ENCODE measurements at places on chromosomes 5 and 9.

DNA sequence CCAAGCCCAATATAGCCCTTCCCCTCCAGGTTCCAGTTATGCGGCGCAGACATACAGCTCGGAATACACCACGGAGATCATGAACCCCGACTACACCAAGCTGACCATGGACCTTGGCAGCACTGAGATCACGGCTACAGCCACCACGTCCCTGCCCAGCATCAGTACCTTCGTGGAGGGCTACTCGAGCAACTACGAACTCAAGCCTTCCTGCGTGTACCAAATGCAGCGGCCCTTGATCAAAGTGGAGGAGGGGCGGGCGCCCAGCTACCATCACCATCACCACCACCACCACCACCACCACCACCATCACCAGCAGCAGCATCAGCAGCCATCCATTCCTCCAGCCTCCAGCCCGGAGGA, 6.3 kb downstream of the NR4A3 start:
- no peak for DNase-seq

DNA sequence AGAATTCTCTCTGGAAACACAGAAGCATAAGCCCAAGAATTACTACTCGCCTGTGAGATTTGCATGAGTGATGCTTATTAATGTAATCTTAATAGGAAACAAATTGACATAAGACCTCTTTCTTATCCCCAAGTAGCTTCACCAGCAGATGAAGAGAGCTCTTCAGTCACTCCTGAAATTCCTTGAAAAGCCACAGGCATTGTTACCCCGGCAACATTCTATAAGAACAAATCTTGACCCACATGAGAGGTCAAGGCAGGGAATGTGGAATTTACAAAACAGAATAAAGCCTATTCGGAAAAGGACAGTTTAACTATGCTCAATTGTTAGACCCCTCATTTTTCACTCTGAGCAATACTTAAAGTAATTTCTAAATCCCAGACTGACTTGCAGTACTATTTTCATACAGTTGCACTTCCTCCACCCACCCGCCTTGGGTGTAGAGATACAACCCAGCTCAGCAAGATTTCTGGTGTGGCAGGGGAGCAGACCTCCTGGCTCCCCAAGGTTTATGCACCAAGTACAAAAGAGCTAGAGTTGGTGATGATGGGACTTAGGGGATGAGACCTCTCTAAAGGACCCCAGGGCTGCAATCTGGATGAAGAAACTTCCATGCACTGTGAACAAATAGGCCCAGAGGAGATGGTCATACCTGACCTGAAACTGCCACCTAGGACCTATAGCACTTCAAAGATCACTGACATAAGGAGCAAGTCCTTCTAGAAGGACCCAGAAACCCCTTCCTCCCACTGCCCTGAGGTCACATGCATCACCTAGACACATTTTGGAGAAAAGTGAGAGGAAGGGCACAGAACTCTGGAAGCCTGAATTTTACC, 242.1 kb downstream of the ZNF608 start:
- no peak for DNase-seq

DNA sequence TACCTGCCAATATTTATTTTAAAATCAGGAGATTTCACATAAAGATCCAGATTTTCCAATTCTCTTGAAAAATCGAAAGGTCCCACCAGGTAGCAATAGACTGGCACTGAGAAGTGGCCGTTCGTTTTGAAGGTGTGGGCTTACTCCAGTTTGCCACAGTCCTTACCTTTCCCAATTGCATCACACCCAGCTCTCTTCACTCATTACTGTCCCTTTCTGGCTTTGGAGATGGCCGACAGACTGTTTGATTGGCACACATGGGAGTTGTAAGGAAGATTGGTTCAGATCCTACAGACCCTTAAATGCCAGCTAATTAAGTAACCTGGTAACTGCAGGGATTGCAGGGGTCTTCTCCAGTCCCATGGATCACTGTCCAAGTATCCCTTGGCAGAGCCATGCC, 68.7 kb upstream of the LARP1 start:
- DNase-seq, result no peak

- no peak for DNase-seq
Observed at GRCh38 chr5:159884917-159885620, 31.2 kb upstream of the ADRA1B start.

GRCh38 chr9:31520301-31521085, 864.0 kb upstream of the ACO1 start:
- DNase-seq, result no peak

GRCh38 chr5:81895307-81895706, 76.5 kb upstream of the ATG10 start:
- DNase-seq, result no peak

- DNase-seq, result no peak
Observed at GRCh38 chr5:169764018-169764378, 126.9 kb downstream of the DOCK2 start.

DNA sequence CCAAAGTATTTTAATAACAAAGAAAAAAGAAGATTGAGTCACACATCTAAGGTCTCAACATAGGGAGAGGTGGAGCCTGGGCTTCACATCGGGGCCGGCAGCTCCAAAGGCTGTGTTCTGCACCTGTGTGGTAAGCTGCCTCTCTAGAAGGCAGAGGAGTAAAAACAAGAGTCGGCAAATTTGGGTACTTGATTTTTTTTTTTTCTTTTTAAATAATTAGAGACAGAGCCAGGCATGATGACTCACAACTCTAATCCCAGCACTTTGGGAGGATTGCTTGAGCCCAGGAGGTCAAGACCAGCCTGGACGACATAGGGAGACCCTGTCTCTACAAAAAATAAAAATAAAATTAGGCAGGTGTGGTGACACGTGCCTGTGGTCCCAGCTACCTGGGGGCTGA, 4.7 kb downstream of the URM1 start:
- DNase-seq, result no peak

DNA sequence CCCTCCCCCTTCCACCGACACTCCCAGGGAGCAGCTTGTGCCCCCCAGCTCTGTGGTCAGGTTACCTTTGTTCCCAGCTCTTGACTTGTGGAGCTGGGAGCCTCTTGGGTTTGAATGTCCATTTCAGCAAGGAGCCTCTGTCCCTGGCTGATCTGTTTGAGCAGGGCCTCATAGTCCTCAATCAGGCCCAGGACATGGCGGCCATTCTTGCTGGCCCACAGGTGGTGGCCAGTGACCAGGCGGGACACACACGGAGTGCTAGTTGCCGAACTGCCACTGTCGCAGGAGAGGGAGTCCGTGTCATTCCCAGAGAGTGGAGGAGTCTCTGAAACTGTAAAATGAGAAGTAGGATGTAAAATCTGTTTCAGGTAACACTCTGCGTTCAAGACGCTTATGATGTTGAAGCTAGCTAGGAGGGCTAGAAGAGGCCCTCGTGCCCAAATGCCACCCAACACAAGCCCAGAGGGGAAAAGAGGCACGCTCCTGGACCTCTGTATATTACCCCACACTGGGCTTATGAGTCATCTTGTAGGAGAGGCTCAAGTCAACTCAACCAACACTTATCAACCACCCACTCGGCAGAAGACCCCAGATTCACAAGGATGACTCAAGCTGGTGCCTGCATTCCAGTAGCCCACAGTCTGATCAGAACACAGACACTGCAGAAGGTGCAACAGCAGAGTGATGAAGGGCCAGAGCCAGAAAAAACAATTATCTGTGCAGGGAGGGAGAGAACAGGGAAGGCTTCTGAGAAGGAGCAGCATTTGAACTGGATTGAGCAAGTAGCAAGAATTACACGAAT, 177.0 kb downstream of the CDK5RAP2 start:
- peak; percentile 19 for DNase-seq

DNA sequence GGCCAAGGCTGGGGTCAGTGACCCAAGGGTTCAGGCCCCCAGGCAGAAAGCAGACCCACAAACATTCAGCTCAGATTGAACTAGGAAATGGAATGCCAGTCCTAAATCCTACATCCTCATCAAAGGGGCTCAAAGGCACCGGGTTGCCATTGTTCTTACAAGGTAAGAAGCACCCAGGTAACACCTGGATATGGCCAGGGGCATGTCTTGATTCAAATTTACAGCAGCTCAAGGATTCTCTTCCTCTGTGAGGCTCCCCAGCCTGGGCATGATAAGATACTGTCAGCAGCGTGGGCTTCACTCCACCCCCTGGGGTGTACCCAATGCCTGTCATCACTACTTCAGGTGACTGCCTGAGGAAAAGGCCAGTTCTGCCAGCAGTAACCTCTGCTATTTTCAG, 92.1 kb upstream of the FSTL4 start:
- no peak for DNase-seq

DNA sequence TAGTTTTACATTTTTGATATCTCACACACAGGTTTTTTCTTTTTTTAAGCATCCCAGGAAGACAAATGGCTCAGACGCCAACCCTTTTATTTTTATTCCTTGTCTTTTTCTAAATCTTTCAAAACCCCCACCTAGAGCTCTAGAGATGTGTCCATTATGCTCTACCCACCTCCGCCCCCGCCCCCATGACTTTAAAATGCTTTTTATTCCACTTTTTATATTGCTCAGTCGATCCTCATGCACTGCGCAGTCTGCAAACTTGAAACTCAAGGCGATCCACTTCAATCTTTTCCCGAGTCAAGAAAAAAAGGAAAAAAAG, 411 bp upstream of the MAT2B start:
- no peak for DNase-seq

GRCh38 chr9:20397348-20397747, 225.0 kb downstream of the MLLT3 start:
- no peak for DNase-seq

- DNase-seq, result no peak
Observed at GRCh38 chr5:143251946-143252345, 151.5 kb downstream of the NR3C1 start.

GRCh38 chr5:103371046-103371607, 112.6 kb downstream of the MACIR start:
- DNase-seq, result no peak

- no peak for DNase-seq
Observed at GRCh38 chr5:113271015-113271414, 163.8 kb downstream of the TSSK1B start.

DNA sequence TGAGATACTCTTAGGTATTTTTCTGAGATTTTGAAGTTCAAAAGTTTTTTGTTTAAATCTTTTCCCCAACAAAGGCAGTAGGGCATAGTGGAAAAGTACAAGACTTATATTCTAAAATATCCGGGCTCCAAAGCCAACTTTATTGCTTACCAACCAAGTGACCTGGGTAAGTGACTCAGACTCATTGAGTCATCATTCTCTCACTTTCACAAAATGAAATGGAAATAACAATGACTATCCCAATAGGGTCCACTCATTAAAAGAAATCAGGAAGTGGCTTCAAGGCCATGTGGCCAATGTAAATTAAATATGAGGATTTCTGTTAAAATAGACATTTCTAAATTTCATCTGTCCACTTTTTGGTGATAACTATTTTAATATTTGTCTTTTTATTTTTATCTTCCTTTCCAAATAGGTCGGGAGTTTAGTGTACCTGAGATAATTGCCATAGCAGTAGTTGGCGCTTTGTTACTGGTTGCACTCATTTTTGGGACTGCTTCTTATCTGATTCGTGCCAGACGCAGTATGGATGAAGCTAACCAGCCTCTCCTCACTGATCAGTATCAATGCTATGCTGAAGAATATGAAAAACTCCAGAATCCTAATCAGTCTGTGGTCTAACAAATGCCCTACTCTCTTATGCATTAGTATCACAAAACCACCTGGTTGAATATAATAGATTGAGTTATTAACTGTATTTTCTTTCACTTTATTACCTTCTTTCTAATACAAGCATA, 15.5 kb downstream of the TYRP1 start:
- DNase-seq, result no peak

DNA sequence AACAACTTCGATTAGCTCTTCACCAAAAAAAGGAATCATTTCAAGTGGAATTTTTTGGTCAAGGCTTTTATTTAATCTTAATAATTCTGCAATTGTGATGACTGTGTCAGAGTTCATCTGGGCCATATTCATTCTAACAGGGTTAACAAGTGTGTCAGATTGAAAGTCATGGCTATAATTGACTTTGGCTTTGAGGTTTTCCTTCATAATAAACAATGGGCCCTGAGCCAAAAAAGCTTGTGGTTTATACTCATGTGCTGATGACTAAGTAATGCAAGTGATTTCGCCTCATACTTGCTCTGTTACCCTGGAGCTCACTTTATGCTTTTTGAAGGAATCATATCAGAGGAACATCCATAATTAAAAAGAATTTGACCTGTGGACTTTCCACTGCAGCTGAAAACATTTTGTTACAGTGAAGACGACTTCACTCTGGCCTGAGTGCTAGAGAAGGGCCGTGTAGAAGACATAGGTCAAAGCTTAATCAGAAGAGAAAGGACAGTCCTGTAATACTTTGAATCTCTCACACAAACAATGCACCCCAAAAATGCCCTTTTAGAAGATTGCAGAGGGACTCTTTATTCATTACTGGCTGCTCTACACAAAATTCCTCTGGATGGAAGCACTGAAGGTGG, 101.7 kb downstream of the GDNF start:
- DNase-seq, result peak; percentile 30

Measured in keratinocyte (primary cell).